ENCODE measurements at places on chromosomes 5 and 9.

- no peak for DNase-seq
Observed at GRCh38 chr9:129084087-129084486, 3.2 kb downstream of the DOLPP1 start.

DNA sequence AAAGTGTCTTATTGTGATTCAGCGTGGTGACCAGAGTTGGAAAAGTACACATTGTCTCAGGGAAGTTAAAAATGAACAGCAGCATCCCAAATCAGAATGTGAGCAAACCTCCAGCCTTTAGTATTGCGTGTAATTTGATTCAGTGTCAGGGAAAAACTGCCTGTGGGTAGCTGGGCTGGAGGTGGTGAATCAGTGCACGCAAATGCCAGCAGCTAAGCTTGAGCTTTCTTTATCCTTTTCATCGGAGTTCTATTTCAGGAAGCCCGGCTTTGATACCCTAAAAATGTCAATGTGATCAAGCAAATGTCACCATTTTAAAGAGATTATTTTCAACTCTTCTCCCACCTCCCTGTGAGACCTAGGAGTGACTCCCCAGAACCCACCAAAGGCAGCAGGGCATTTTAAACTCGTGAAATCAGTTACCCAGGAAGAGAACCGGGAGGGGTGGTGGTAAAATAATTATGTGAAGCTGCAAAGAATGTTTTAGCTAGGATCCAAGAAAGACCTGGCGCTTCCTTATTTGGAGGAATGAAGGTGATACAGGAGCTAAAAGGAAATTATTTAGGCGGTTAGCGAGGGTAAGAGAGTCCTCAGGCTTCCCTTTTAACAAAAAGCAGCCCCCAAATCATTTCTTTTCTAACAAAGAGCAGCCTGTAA, 25.7 kb upstream of the C5orf47 start:
- DNase-seq = no peak

- no peak for DNase-seq
Observed at GRCh38 chr9:77649109-77649812, 1.1 kb upstream of the GNA14 start.

GRCh38 chr9:113427629-113428028, 17.1 kb downstream of the C9orf43 start:
- no peak for DNase-seq

DNA sequence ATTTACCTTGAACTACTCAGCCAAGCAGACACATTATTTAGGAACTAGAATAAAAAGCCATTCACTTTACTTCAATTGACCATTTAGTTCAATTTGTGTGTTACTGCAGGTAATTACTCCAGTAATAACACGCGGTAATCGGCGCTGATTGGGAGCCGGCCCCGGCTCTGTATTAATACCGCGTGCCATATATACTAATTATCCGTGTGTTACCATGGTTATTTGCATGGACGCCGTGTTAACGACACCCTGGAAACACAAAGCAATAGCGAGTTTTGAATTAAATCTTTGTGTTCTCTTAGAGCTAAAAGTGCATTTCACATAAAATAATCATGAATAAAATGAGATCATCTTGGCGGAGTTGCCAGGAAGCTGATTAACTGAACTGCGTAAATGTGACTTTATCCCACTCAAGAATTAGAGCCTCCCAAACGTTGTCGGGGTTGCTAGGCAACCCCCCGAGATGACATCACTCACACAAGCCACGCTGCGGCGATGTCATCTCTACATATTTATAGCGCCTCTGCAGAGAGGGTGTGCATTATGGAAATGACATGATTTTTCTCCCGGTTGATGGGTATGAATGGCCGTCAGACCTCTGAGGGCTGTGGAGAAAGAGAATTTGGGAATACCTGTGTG, 41.4 kb upstream of the RNU6ATAC start:
- DNase-seq = no peak

DNA sequence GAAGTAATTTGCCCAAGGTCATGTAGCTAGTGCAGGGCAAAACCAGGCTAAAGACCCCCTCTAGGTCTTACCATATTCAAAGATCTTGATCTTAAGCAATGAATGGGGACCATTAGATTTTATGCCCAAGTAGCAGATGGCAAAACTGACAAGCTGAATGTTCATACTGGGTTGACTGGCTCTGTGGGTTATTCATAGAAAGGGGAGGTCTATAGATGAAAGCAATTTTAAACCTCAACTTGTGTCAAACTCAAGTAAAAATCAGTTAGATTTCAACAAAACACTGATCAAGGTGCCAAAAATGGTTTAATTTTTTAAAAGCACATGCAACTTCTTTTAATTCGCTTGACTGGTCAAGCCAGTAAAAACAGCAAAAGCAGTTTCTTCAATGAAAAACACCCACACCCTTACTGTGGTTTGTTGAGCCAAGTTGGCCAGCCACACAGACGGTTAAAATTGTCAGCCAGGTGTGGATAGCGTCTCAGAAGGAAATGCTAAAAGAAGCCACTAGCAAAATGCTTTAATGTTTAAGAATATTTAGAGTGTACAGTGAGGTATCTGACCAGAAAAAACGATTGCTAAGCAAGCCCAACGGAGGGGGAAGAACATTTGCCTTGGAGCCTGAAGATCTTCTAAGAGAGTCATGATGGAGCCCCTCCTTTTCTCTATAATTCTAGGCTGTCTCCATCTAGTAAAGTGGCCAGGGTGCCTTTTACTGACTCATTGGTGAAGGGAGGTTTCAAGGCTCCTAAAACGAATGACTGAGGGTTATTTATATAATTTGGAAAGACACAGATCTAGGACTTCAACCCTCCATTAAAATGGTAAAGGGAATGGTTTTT, 539.6 kb upstream of the CLINT1 start:
- no peak for DNase-seq

- DNase-seq = peak; percentile 44
Observed at GRCh38 chr9:129320575-129321285, 142.7 kb upstream of the IER5L start.

DNA sequence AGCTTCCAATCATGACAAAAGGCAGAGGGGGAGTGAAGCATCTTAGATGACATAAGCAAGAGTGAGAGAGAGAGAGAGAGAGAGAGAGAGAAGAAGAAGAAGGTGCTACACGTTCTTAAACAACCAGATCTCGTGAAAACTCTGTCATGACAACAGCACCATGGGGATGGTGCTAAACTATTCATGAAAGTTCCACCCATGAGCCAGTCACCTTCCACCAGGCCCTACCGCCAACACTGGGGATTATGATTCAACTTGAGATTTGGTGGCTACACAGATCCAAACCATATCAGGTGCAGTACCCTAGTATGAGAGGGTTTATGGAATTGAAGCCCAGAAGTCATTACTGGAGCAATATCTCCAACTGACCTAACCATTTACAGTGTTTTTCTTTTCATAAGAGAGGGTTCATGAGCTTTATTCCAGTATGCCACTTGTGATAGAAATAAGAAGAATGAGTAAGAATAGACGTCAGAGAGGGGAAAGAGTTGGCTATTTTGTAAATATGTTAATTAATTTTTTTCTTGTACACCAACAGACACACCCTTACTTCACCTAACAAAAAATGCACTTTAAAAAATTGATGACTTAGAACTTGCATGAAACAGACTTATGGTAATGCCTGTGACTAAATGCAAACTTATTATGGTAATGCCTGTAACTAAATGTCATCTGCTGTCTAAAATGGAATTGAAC, 680.4 kb upstream of the ITGA1 start:
- no peak for DNase-seq

DNA sequence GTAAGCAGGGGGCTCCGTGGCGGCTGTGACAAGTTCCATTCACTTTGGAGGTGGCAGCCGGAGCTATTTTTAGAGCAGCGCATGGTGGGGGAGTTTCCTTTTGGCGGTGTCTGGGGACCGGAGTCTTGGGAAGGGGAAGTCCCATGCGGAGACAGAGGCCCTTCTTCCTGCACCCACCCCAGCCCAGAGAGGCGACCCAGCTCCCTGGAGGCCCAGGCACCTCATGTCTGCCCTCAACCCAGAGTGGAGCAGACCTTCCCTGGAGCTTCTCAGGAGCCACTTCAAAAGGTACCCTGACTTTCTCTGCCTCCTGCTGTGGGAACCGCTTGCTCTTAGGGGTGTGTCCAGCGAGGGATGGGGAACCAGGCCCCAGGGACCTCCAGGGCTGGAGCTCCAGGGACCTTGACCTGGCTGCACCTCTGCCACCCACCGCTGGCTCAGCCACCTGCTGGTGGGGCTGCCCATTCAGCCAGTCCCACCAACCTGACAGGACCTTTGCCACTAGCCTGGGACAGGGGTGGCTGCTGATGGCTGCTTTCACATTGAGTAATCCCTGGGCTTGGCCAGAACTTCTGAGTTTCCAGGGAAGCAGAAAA, 34.1 kb downstream of the NEK6 start:
- no peak for DNase-seq

- no peak for DNase-seq
Observed at GRCh38 chr5:78557601-78558000, 91.0 kb downstream of the LHFPL2 start.

DNA sequence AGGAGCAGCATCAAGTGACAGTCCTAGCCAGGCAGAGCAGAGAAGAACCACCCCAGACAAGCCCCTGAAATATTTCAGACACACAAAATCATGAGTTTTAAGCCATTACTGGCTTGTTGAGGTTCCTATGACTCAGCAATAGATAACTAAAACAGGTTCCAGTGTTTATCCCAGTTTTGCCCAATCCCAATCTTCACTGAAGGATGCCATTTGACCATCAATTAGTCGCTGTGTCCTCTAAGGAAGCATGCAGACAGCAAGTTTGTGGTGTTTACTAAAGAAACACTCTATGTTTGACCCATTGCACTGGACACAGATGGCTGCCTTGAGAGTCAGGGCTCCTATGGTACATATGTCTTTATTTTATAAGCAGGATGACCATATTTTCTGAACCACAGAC, 186.7 kb downstream of the SYK start:
- no peak for DNase-seq

GRCh38 chr5:16551628-16552027, 65.2 kb downstream of the RETREG1 start:
- no peak for DNase-seq

- DNase-seq = no peak
Observed at GRCh38 chr5:1298067-1298551, 3.2 kb upstream of the TERT start.

DNA sequence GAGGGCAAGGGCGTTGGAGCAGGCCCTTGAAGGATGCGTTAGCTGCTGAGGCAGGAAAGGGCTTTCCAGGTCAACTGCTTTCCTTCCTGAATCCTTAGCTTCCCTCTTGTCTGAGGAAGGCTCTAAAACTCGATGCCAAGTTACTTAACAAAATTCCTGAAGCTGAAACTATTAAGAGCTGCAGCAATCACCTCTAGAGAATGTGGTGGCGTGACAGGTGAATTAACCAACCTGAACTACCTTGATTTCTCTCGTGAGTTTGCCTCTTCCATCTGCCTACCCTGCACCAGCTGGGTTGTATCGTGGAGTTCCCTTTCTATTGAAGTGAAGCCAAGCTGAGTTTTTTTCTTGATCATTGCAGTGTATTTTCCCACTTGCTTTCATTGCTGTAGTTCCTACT, 96.1 kb downstream of the PDE8B start:
- no peak for DNase-seq

GRCh38 chr9:5263351-5264218, 32.4 kb downstream of the INSL4 start:
- no peak for DNase-seq

DNA sequence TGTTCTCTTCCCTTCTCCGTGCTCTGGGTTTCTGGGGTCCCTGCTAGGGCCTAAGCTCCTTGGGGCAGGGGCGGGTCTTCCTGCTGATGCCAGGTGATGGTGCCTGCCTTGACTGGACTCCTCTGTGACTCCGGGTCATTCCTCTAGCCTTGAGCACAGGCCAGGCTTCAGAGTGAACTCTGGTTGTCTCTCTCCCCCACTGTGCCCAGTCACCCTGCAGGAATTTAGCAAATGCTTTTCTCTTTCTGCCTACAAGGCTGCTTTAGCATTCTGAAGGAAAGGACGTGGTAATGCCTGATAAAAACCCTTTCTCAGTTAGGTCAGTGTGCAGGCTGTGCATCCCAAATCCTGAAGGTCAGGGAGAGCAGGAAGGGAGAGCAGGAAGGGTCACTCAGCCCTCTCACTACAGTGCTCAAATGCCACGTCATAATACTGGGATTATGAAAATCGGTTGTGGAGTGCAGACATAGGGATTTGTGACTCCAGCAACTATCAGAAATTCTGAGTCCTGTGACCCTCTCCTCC, 2.7 kb downstream of the CXCL14 start:
- no peak for DNase-seq
